ENCODE measurements at places on chromosomes 11 and 22. TPM values are rescaled to one million over a fixed set of nuclear protein-coding genes. Genes with fewer than 3 reads are reported as not detected.

APOL3 gene
- total RNA-seq, result 25.4 TPM

TTLL12 gene
- 8.1 TPM for total RNA-seq

NLRP14 gene
- total RNA-seq, result 0.42 TPM

APOBEC3B gene
- total RNA-seq, result 1.8 TPM

DNA sequence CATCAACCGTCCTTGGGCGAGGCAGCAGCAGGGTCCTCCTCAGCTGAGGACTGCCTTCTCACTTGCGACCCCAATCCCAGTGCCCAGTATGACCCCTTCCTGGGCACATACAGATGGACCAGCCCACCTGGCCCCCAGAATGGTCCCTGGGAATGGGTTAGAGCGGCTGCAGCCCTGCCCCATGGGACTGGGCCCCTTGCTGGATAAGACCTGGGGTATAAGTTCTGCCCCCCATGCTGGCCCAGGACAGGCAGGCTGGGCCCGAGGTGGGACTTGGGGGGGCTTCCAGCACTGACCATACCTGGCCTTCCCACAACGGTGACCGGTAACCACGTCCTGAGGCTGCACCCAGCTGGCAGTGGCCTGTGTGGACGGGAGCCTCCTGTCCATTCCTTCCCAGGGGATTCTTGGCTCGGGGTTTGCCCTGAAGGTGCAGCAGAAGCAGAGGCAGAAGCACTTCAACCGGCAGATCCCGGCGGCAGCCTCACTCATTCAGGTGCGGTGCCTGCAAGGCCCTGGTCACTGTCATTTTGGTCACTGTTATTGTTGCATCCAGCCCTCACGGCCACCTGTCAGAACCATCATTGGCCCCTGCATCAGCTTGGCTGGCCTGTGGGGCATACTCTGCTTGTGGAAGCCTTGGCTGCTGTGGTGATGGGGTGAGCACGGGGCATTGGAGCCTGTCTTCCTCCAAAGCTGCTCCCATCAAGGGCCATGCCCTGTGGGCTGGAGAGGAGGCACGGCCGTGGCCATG is 114.8 kb downstream of the KCNQ1OT1 start:
- no peak for DNase-seq

GRCh38 chr11:91922846-91923245 is 301.8 kb upstream of the FAT3 start:
- DNase-seq, result no peak

DNA sequence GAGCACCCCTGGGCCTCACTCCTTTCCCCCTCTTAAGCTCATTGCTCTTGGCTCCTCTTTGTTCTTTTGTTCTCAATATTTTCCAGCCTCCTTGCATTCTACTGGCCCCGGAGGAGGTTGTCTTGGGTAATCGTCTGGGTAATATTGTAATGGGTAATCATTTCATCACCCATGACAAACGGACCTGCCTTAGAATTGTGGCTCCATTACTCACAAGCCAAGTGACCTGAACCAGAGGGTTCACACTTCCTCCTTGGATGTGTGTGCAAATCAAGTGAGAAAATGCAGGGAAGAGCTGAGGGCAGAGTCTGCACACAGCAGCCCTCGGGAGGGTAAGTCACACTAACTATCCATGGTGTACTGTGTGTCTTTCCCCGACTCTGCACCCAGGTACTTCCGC is 305.0 kb downstream of the BUD13 start:
- no peak for DNase-seq

DNA sequence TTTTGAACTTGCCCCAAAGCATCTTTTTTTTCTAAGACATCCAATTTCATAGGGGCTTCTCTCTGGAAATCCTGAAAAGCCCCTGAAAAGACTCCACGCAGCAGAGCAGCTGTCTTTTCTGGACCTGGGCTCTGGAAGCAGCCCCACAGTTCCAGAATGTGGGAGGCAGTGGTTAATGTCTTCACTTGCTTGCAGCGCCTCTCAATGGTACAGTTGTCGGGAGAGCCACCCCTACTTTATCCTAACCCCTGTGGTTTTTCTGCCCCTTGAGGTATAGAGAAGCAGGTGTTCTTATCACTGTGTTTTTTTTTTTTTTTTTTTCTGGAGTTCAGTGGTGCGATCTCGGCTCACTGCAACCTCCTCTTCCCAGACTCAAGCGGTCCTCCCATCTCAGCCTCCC is 83.4 kb upstream of the SORL1-AS1 start:
- no peak for DNase-seq

DNA sequence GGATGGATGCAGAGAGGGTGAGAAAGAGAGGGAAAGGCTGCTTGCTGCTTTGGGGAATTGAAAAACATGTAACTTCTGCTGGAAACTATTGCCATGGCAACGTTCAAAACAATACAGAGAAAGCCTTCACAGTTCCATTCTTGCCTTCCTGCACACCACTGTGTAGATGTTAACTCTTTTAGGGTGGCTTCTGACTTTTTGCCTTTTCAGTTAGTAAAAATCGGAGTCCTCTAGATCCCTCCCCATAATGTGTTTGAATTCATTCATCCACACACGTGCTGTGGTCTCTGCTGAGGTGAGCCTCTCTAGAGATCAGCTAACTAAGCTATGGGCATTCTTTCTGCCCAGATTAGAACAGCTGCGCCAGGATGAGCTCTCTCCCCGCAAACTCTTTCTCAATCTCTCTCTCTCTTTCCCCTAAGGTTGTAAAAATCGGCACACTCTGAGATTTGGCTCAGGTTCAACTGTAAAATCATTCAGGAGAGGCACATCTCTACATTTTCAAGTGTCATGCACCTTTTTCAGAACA is 1178.3 kb downstream of the LRRC4C start:
- DNase-seq, result peak; percentile 54
